ENCODE measurements at places on chromosomes 5 and 9.

GRCh38 chr5:33840927-33841547, 50.8 kb downstream of the ADAMTS12 start:
- H3K27ac ChIP-seq: peak overlapping the region; percentile 73
- peak overlapping the region; percentile 27 for H3K4me3 ChIP-seq
- H3K36me3 ChIP-seq: peaks cover 7% of the 10 kb centered on the region
- DNase-seq: peak; percentile 56
- H3K27me3 ChIP-seq: peaks cover 14% of the 10 kb centered on the region

- H3K4me1 ChIP-seq: peaks cover 30% of the 10 kb centered on the region
- no peak for DNase-seq
- H3K4me3 ChIP-seq: peak overlapping the region; percentile 77
- H3K27ac ChIP-seq: no peak overlapping the region
- H3K36me3 ChIP-seq: no peaks in the 10 kb centered on the region
Measured at GRCh38 chr5:74638970-74639806, 1.3 kb downstream of the ENC1 start.

GRCh38 chr9:106864373-106865143, 1.6 kb downstream of the ZNF462 start:
- no peak overlapping the region for H3K4me3 ChIP-seq
- DNase-seq: no peak
- peaks cover 21% of the 10 kb centered on the region for H3K4me1 ChIP-seq
- H3K36me3 ChIP-seq: peaks cover 8% of the 10 kb centered on the region

DNA sequence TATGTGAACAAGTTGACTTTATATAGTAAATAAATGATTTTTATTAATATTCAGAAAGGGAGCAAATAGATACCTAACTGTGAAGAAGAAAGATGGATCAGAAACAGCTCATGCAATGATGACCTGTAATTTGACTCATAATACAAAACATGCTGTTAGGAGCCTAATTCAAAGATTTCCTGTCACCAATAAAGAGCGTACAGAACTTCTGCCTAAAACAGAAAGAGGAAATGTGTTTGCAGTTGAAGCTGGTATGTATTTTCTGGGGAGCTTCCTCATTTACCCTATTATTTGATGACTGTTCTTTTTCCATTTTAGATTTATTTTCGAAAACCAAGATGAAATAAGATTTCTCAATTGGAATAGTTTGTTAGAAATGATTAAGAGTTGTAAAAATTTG, 11.4 kb downstream of the YTHDC2 start:
- peaks cover 28% of the 10 kb centered on the region for H3K4me1 ChIP-seq
- peaks cover 27% of the 10 kb centered on the region for H3K36me3 ChIP-seq
- no peaks in the 10 kb centered on the region for H3K27me3 ChIP-seq
- H3K27ac ChIP-seq: peak overlapping the region; percentile 55
- no peak overlapping the region for H3K4me3 ChIP-seq

GRCh38 chr5:112958093-112959088, 18.2 kb upstream of the DCP2 start:
- H3K4me1 ChIP-seq: peaks cover 37% of the 10 kb centered on the region
- H3K27me3 ChIP-seq: peaks cover 6% of the 10 kb centered on the region
- H3K36me3 ChIP-seq: no peaks in the 10 kb centered on the region
- no peak overlapping the region for H3K27ac ChIP-seq
- no peak overlapping the region for H3K4me3 ChIP-seq

- H3K4me3 ChIP-seq: no peak overlapping the region
- no peak for DNase-seq
- no peaks in the 10 kb centered on the region for H3K36me3 ChIP-seq
- H3K27me3 ChIP-seq: no peaks in the 10 kb centered on the region
- no peaks in the 10 kb centered on the region for H3K4me1 ChIP-seq
Measured at GRCh38 chr9:13956107-13956506, 357.8 kb downstream of the NFIB start.

DNA sequence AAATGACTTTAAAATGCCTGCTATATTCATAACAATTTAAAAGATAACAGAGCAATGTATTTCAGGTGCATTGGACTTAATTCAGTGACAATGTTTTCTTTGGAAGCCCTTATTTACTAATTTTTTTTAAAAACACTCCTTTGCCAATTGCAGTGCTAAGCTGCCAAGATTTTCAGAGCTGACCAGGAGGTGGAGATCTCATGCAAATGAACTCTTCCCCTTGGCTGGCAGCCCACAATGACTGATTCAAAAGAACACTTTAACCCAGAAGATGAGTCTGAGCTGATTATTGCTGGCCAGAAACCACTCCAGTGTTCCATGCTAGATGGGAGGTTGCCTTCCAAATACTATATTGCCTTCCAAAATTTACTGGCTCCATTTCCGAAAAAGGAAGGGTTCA, 128.3 kb upstream of the CCNH start:
- no peak for DNase-seq
- H3K4me1 ChIP-seq: no peaks in the 10 kb centered on the region
- H3K27me3 ChIP-seq: peaks cover 2% of the 10 kb centered on the region
- H3K36me3 ChIP-seq: no peaks in the 10 kb centered on the region

GRCh38 chr5:30725073-30725472, 468.4 kb upstream of the CDH6 start:
- no peaks in the 10 kb centered on the region for H3K27me3 ChIP-seq
- no peak overlapping the region for H3K27ac ChIP-seq
- no peaks in the 10 kb centered on the region for H3K36me3 ChIP-seq
- H3K4me1 ChIP-seq: no peaks in the 10 kb centered on the region

- DNase-seq: no peak
- H3K4me1 ChIP-seq: peaks cover 43% of the 10 kb centered on the region
- H3K36me3 ChIP-seq: peaks cover 20% of the 10 kb centered on the region
- H3K27me3 ChIP-seq: peaks cover 10% of the 10 kb centered on the region
- H3K27ac ChIP-seq: peak overlapping the region; percentile 36
- H3K4me3 ChIP-seq: no peak overlapping the region
Measured at GRCh38 chr5:159343295-159344094, 13.2 kb upstream of the IL12B start.

DNA sequence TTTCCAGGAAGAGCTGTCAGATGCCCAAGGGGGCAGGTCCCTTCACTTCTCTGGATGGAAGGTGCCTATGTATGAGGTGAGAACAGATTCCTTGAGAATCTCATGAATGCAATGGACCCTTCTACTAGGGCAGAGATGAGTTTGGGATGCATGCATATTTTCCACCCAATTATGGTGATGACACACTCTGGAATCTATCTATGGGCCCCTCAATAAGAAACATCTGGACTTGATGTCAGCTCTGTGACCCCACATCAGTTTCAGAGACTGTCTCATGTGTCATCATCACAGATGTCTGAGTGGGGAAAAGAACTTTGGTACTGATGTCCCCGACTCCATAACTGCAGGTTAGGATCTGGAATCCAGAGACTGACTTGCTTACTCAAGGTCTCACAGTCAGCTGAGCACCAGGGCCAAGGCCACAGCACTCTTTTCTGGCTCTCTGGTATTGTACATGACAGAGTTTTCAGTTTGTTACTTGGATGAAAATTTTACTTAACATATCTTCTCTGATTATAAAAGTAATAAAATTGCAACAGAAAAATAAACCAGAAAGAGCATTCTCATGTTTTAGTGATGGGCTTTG, 177.0 kb downstream of the DCP2 start:
- H3K4me3 ChIP-seq: no peak overlapping the region
- no peaks in the 10 kb centered on the region for H3K27me3 ChIP-seq
- H3K36me3 ChIP-seq: no peaks in the 10 kb centered on the region
- DNase-seq: no peak
- no peak overlapping the region for H3K27ac ChIP-seq
- no peaks in the 10 kb centered on the region for H3K4me1 ChIP-seq

DNA sequence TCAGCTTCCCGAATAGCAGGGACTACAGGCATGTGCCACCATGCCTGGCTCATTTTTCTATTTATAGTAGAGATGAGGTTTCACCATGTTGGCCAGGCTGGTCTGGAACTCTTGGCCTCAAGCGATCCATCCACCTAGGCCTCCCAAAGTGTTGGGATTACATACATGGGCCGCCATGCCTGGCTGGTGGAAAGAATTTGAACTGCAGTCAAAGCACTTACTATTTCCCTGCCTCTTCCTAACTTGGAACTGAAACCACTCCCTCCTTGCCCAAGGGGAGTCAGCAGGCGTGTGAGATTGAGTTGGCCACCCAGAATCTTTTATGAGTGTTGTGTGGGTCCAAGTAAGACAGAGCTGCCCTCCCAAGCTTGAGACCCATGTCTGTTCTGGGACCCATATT, 86.1 kb upstream of the PTPN3 start:
- no peak overlapping the region for H3K27ac ChIP-seq
- no peaks in the 10 kb centered on the region for H3K27me3 ChIP-seq
- no peaks in the 10 kb centered on the region for H3K36me3 ChIP-seq
- no peaks in the 10 kb centered on the region for H3K4me1 ChIP-seq
- H3K4me3 ChIP-seq: no peak overlapping the region
- no peak for DNase-seq

GRCh38 chr5:13478831-13479465, 465.5 kb downstream of the DNAH5 start:
- no peaks in the 10 kb centered on the region for H3K36me3 ChIP-seq
- no peaks in the 10 kb centered on the region for H3K27me3 ChIP-seq
- no peak for DNase-seq
- no peaks in the 10 kb centered on the region for H3K4me1 ChIP-seq
- H3K27ac ChIP-seq: no peak overlapping the region
- H3K4me3 ChIP-seq: no peak overlapping the region
